ENCODE measurements at places on chromosomes 16 and 17. TPM values are rescaled to one million over a fixed set of nuclear protein-coding genes. Genes with fewer than 3 reads are reported as not detected.
A peak's percentile ranks its signal among the peaks of the same experiment; 100 is the strongest.

CXCL16 gene
- 17.7 TPM for total RNA-seq

CCL1 gene
- total RNA-seq: not detected

C16orf86 gene
- total RNA-seq: 4.9 TPM

SMIM36 gene
- total RNA-seq: not detected

DNAH2 gene
- 4.1 TPM for total RNA-seq

CCL23 gene
- total RNA-seq: not detected

JPT1 gene
- total RNA-seq: 34.0 TPM

TK1 gene
- total RNA-seq: 0.83 TPM

KRT34 gene
- total RNA-seq: not detected

C1QTNF1 gene
- 41.1 TPM for total RNA-seq

DNA sequence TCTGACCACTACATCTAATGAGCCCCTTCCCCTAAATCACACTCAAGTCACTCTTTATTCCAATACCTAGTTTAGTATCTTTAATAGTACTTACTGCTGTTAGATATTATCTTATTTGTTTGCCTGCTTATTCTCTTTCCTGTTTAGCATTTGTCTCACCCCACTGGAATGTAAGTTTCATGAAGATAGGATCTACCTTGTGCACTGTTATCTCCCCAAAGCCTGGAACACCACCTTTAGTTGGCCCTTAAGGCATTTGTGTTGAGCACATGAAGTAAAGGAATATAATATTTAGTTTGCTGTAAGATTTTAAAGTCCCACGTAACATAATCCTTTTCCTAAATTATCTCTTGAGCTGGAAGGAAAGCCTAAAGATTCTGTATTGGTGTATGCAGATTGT, 50.2 kb downstream of the VPS35L start:
- no peak for DNase-seq

DNA sequence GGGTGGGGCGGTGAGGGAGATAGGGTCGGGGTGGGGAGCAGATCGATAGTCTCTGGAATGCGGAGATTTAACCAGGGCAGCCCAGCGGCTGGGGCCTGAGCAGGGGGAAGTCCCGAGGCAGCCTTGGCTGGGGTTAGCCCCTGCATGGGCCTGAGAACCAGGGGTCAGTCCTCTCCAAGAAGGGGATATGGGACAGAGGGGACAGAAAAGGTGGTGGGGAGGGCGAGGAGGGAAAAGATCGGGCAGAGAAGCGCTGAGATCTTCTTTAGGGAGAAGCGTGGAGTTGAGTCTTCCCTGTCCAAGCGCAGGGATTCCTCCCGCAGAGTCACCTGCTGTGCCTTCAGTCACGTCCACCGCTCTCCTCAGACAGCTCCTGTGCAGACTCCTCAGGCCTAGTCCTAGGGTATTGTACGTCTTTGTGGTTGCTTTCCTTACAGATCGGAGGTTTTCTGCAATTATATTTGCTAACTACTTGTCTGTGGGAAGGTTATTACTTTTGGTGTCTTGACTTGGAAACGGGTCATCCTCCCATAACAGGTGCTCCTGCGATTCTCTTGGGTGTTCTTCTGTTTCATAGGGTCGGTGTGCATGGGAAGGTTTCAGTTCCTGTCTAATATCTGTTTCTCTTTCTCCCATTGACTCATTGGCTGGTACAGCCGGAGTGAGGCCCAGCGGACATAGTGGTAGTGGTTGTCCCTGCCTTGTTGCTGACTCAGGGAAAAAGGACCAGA, 952 bp downstream of the CD300A start:
- DNase-seq: no peak

DNA sequence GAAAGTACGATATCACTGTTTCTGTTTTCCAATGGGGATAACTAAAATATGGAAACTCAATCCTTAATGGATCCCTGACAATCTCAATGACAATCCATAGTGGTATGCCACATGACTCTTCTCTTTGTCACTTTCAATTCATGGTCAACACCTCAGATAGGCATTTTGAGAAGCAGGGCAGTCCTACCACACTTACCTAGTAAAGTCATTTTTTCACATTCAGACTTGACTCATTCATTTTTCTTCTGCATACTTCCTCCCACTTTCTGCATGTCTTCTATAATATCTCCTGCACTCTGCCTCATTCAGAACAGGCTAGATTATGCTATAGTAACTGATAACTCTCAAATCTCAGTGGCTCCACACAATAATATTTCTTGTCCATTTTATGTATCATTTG, 117.5 kb downstream of the FTO start:
- DNase-seq: no peak

DNA sequence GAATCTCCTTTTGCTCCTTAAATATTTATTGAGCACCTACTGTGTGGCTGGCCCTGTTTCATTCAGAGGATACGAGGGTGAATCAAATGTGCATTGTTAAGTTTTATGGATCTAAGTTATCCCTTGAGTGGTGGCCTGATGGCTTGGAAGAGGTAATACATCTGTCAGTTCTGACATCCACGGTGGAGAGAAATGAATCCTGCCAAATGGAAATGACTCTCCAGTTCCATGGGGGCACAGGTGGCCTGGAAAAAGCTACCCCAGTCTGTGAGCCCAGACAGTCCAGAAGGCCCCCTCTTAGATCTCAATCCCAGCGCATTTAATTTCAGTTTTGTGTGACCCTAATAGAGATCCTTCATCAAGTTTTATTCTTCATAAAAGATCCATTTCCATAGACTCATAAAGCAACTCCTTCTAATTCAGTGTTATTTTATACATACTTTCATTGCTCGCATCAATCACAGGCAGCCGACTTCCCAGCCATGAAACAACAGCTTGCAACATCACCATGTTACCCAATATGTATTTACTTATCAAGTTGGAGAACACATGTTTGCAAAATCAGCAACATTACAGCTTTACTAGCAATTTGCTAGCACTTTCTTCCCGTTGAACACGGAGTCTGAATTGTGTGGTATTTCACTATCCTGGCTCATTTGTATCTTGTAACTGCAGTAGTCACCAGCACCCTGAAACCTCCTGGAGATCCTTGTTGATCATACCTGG, 334.8 kb upstream of the HSBP1 start:
- DNase-seq: no peak

GRCh38 chr17:4247971-4248388, 15.8 kb downstream of the ANKFY1 start:
- no peak for DNase-seq

- no peak for DNase-seq
Measured at GRCh38 chr16:86683441-86684194, 105.3 kb downstream of the FOXL1 start.

- no peak for DNase-seq
Measured at GRCh38 chr17:21376759-21377690, 868 bp downstream of the KCNJ12 start.

- no peak for DNase-seq
Measured at GRCh38 chr17:70352834-70353233, 183.5 kb downstream of the KCNJ2 start.

GRCh38 chr16:70480127-70481105, 26.0 kb downstream of the FCSK start:
- DNase-seq: no peak

GRCh38 chr17:76716839-76717215, 6.1 kb upstream of the MXRA7 start:
- peak; percentile 2 for DNase-seq

DNA sequence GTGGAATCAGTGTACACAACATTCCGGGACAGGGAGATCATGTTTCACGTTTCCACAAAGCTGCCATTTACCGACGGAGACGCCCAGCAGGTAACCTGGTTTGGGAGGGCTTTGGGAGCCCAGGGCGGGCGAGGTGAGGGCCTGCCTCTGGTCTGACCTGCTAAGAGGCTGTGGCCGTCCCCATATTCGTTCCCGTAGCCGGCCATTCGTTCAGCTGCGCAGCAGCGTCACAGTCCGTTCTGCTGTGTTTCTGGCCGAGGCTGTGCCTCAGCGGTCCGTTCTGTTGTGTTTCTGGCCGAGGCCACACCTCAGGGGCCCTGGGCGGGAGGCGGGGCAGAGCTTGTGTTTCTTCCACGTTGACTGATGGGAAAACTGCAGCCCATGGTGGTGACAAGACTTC, 68.0 kb downstream of the OR1D5 start:
- no peak for DNase-seq

DNA sequence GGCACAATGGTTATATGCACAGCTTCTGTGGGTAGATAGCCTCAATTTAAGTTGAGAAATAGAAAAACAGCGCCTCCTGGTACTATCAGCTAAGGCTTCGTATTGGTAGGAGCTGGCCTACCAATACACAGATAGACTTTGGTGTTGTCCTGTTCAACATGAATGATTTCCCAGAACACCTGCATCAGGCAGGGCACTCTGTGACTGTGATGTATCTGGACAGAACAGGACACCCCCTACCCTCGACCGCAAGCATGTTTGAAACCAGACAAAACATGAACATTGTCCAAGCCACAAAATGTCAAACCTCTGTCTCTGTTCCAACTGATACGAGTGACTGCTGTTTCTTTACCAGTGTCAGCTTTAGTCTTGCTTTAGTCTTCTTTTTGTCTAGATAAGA, 144.9 kb downstream of the HAPSTR1 start:
- no peak for DNase-seq

DNA sequence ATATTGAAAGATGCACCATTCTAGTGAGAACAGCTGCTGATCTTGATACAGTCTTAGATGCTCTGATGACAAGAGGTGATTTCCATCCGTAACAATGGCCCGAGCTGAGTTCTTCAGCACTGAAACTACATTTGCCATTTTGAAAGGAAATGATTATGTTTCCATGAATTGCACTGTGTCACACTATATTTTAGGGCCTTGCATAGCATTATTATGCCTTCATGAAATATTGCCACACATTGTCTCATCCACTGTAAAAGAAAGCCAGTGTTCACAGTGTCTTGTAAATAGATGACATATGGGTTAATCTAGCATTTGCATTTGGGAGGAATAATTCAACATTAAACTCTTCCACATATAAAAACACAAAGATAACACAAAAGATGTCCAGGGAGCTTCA, 438.3 kb upstream of the PSMD7 start:
- no peak for DNase-seq

GRCh38 chr17:39080421-39081078, 70.9 kb downstream of the PLXDC1 start:
- no peak for DNase-seq

DNA sequence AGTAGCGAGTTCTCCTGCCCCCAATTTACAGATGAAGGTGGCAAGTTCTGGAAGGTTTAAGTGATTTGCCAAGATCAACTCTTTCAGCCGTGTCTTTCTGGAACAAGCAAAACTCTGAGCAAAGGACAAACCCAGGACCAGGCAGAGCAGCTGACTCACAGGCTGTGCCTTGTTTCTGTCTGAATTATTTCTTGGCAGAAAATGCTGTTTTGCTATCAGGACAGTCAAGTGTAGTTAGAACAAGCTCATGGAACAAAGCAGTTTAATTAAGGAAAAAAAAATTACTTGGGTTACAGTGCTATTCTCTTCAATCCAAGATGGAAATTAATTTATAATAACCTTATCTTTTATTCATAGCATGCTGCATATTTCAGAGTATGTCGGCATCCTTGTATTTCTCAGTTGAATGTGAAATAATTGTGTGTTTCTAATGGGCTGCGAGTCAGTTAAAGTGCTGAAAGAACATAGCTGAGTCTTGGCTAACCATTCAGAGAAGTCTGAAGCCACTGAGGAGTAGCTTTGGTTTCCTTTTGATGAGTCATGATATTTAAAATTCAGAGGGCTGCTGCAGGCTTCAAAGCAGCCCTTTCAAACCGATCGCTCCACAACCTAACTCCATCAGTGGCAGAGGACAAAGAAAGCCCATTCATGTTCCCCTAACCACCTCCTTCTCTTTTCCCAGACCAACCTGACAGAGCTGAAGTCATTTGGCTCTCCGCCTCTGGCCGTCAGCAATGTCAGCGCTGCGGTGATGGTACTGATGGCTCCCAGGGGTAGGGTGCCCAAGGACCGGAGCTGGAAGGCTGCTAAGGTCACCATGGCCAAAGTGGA, 143.7 kb downstream of the ZNF18 start:
- DNase-seq: no peak

DNA sequence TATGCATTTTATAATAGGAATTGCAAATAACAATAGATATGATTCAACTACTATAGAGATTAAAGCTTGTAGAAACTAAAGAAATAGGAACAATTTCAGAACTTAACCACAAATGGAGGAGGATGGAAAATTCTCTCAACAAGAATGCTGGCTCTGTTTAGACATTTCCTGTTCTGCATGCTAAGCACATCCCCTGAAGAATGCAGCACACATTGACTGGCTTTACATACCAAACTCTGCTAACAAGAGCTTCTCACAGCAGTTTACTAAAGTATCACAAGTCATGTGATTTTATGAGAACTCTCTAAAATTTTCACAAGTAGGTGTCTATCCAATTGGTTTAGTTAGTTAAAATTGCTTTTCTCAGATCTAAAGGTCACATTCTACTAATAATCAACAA, 85.2 kb downstream of the SPAG9 start:
- no peak for DNase-seq

DNA sequence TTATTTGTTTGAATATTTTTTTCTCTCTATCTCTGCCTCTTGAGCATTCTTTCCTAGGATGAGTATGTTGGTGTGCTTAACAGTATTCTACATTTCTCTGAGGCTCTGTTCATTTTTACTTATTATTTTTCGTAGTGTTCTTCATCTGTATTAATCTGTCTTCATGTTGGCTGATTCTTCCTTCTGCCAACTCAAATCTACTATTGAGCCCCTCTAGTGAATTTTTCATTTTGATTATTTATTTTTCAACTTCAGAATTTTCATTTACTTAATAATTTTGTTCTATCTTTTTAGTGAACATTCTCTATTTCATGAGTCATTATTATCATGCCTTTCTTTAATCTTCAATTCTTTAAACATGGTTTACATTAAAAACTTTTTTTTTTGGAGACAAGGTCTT, 3.2 kb upstream of the ST6GALNAC1 start:
- no peak for DNase-seq

GRCh38 chr17:33837281-33837680, 417.8 kb upstream of the CCL2 start:
- no peak for DNase-seq

- DNase-seq: no peak
Measured at GRCh38 chr17:17108451-17109049, 66.3 kb downstream of the MPRIP start.

- no peak for DNase-seq
Measured at GRCh38 chr17:34226011-34226743, 28.9 kb upstream of the CCL2 start.

DNA sequence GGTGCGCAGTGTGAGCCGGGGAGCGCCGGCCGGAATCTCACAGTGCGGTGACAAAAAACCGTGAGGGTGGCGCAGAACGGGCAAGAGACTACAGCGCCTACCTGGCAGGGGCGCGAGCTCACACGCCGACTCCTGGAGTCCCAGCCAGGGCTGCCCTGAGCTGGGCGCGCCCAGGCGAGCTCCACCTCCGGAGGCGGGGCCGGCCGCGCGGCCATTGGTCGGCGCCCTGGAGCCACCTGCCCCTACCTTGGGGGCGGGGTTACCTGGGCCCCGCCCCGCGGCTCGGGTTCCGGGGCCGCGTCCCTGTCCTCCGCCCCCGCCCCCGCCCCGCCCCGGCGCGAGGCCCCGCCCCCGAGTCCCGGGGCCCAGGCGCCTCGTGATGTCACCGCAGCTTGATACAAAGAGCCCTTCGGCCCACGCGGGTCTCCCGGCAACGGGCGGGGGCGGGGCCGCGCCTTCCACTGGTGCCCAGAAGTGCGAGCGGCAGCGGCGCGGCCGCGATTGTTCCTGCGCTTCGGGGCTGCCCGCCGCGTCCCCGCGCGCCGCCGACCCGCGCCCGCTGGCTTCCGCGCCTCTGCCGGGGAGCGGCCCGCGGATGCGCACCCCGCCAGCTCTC, 96.3 kb downstream of the RAB11FIP4 start:
- peak; percentile 84 for DNase-seq
